Activated CD4-positive, alpha-beta T cell treated with anti-CD3 and anti-CD28 coated beads for 36 hours (primary cell): ENCODE measurements at places on chromosomes 2 and 18. TPM values are rescaled to one million over a fixed set of nuclear protein-coding genes. Genes with fewer than 3 reads are reported as not detected.
A peak's percentile ranks its signal among the peaks of the same experiment; 100 is the strongest.

Gene METTL4
- 22.0 TPM for total RNA-seq

DNA sequence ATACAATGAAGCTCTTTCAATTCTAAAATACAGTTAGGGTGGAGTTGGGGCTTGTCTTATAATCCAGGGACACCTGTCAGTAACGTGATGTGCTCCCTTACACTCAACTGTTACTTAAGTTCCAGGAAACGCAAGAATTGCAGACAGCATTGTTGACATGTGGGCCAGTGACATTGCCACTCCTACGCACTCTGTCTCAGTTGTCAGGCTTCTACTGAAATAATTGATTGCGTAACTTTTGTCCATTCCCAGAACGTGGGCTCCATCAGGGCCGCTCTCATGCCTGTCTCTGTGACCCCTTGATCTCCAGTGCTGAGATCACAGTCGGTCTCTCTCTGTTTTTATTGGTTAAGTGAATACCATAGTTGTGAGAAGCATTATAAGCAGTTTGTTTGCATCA, 487.8 kb downstream of the GALR1 start:
- H3K27ac ChIP-seq: no peak overlapping the region
- no peaks in the 10 kb centered on the region for H3K4me1 ChIP-seq
- no peaks in the 10 kb centered on the region for H3K36me3 ChIP-seq
- no peak overlapping the region for H3K4me3 ChIP-seq
- H3K27me3 ChIP-seq: peaks cover 3% of the 10 kb centered on the region
- DNase-seq: no peak

DNA sequence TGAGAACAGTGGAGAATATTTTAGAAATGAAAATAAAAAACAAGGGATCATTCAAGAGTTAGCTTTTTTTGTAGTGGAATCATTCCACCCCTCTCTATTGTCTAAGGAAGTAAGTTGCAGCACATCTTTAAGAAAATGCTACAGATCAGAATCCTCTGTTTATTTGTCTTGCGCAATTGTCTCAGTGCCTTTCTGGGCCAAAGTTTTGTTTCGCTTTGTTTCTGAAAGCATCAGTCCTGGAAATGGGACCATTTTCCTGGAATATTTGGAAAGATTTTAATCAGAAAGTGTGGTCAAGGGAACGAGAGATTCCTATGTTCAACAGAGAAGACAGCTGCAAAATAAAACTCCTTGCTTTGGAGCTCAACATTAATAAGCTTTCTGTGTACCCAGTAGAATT, 74.0 kb downstream of the NRXN1 start:
- no peaks in the 10 kb centered on the region for H3K4me1 ChIP-seq
- H3K4me3 ChIP-seq: no peak overlapping the region
- H3K27me3 ChIP-seq: no peaks in the 10 kb centered on the region
- H3K36me3 ChIP-seq: no peaks in the 10 kb centered on the region

DNA sequence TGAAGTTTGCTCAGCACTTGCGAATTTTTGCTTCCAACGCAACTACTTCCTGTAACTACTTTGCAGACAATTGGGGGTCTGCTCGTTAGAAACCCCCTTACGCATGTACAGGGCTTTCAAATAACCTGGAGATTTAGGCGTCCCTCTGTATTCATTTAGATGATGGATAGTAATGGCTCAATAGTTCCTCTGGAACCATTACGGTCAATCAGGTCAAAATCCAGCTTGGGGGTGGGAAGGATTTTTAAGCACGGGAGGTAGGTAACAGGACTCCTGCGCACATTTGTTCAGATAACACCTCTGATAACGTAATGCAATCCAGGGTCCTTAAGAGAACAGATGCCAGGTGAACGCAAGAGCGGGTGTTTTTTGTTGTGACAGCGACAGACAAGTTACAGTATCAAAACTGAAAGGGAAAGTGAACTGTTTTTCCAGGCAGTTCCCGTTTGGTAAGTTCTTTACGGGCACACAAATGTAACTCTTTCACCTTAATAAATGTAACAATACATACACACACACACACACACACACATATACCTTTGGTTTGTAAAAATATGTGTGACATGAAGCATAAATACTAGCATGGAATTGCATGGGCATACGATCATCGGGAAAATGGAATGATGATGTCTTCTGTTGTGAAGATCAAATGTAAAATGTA, 3.8 kb upstream of the OSR1 start:
- peaks cover 64% of the 10 kb centered on the region for H3K27me3 ChIP-seq
- H3K4me3 ChIP-seq: peak overlapping the region; percentile 88
- H3K36me3 ChIP-seq: no peaks in the 10 kb centered on the region
- H3K27ac ChIP-seq: peak overlapping the region; percentile 65
- DNase-seq: peak; percentile 30
- H3K4me1 ChIP-seq: peaks cover 37% of the 10 kb centered on the region

DNA sequence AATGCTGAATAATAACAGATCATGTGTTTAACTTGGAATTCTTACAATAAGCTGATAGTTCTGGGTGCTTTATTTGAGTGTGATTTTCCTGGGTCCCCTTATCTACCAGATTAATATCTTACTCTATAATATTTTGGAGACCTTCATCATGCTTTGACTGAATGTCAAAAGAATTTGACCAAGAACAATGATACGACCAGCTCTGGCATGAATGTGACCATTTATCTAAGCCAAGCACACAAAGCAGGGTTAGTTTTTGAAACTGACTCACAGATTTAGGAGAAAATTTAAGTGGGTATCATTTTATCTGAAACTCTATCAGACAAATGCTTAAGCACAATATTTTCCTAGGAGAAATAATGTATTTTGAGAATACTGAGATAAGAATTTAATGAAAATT, 677.0 kb downstream of the NYAP2 start:
- no peak overlapping the region for H3K27ac ChIP-seq
- no peaks in the 10 kb centered on the region for H3K36me3 ChIP-seq
- DNase-seq: no peak
- no peaks in the 10 kb centered on the region for H3K27me3 ChIP-seq

GRCh38 chr2:230254152-230254881, 28.8 kb downstream of the SP140 start:
- no peak overlapping the region for H3K4me3 ChIP-seq
- H3K27me3 ChIP-seq: no peaks in the 10 kb centered on the region

Gene HRH4
- total RNA-seq: 0.16 TPM

- no peak for DNase-seq
- no peaks in the 10 kb centered on the region for H3K4me1 ChIP-seq
- H3K27me3 ChIP-seq: peaks cover 3% of the 10 kb centered on the region
- no peak overlapping the region for H3K27ac ChIP-seq
- H3K36me3 ChIP-seq: no peaks in the 10 kb centered on the region
Measured at GRCh38 chr2:1976112-1976511, 231.8 kb upstream of the PXDN start.

- peaks cover 9% of the 10 kb centered on the region for H3K4me1 ChIP-seq
- no peak overlapping the region for H3K27ac ChIP-seq
- H3K4me3 ChIP-seq: no peak overlapping the region
- DNase-seq: no peak
- no peaks in the 10 kb centered on the region for H3K36me3 ChIP-seq
Measured at GRCh38 chr2:71455741-71456569, 2.6 kb downstream of the DYSF start.

DNA sequence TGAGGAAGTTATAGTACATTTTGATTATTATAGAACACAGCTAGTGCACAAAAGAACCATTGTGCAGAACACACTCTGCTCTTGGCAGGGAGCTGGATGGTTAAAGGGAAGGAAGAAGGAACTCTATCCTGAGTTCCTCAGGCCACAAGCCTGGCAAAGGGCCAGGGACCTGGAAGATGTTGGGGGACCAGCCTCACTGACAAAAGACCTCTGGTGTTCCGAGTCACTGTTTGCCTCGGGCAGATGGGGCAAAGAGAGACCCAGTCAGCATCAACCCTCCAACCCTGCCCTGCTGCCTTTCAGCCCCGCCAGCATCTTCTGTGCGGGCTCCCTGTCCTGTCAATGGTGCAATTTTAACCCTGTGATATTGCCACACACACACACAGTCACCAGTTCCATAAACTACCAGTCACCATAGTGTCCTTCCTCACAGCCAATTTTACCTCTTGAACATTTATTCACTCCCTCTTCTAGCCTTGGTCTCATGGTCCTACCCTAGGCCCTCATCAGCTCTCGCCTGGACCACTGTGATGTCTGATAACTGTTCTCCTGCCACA, 21.9 kb downstream of the NEMP2 start:
- no peaks in the 10 kb centered on the region for H3K27me3 ChIP-seq
- H3K27ac ChIP-seq: peak overlapping the region; percentile 6
- no peak for DNase-seq
- H3K4me1 ChIP-seq: peaks cover 31% of the 10 kb centered on the region
- peaks cover 36% of the 10 kb centered on the region for H3K36me3 ChIP-seq

GRCh38 chr2:218875692-218876246, 4.9 kb upstream of the WNT10A start:
- no peak overlapping the region for H3K27ac ChIP-seq
- H3K36me3 ChIP-seq: no peaks in the 10 kb centered on the region
- H3K4me1 ChIP-seq: peaks cover 38% of the 10 kb centered on the region
- DNase-seq: no peak
- no peak overlapping the region for H3K4me3 ChIP-seq

DNA sequence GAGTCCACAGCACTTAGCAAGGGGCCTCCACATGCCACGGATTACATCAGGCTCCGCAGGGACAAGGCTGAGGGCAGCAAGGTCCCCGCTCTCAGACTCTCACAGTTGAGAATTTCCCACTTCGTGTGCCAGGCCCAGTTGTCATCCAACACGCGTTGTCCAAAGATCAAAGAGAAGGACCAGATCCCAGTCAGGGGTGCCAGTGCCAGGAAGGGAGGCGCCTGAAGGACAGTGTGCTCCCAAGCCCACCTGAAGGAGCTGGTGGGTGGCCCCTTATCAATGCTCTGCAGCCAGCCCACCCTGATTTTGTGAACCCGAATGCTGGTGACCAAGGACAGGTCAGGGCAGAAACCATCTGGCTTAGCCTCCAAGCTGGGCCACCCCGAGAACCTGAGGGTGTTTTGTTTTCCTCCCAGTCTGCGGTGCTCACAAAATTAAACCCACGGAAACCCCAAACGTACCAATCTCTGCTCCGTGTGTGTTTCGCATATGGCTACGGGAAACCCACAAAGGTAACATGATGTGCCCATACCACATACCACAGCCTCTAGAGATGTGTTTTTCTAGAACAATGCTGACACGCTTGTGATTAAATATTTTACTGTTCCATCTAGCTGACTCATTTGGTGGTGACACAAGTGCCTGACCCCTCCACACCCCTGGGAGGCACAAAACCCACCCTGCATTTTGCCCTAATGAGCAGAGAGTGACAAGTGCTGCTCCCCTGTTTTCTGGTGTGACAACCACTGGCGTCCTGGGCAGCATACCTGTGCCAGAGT, 24.5 kb downstream of the CRACDL start:
- peak; percentile 18 for DNase-seq
- peaks cover 11% of the 10 kb centered on the region for H3K27me3 ChIP-seq
- peaks cover 15% of the 10 kb centered on the region for H3K4me1 ChIP-seq

- H3K4me3 ChIP-seq: no peak overlapping the region
- H3K36me3 ChIP-seq: no peaks in the 10 kb centered on the region
- H3K27ac ChIP-seq: no peak overlapping the region
Measured at GRCh38 chr18:79790996-79791972, 6.5 kb upstream of the KCNG2 start.
